ENCODE measurements at places on chromosomes 4 and X.

DNA sequence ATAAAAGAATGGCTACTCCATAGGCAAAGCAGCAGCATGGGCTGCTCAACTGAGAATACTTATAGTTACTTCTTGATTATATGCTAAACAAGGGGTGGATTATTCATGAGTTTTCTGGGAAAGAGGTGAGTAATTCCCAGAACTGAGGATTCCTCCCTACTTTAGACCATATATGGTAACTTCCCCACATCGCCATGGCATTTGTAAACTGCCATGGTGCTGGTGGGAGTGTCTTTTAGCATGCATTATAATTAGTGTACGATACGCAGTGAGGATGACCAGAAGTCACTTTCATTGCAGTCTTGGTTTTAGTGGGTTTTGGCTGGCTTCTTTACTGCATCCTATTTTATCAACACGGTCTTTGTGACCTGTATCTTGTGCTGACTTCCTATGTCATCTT lies 141.5 kb downstream of the MAGEB17 start:
- no peak for DNase-seq

- DNase-seq: no peak
Measured at GRCh38 chr4:17494258-17495190, 17.4 kb downstream of the QDPR start.

DNA sequence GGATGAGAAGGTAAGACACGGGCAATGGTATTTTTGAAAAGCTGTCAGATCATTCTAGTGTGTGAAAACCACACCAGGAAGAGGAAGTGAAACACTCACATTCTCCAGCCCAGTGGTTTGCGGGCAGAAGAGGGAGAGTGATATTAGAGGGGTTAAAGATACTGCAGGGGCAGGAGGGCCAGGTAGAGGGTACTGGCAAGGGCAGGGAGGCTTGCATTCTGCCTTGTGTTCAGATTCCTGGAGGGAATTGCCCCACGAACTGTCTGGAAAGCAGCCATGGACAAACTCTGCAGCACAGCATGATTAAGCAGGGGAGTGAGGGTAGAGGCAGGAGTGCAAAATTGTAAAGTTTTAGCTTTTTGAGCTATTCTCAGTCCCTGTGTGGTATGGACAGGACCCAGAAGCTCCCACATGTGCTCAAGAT lies 30.9 kb downstream of the NIPAL1 start:
- DNase-seq: peak; percentile 4

GRCh38 chr4:37685161-37685822 lies 884 bp downstream of the RELL1 start:
- peak; percentile 14 for DNase-seq

DNA sequence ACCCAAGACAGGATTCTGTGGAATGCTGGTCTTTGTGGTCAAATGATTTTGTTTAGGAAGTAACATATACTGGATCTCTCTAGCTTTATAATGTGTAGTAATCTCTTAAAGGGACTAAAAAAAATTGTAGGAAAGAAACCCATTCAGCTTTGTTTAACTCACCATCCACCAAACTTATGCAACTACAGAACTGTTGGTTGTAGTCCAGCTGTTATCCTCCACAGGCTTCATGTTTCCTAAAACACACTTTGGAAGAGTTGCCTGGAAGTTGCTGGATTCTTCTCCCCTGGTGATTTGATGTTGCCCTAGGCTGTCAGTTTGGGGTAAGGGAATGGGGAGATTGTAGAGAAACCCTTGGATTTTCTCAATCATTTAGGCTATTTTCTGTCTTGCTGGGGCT lies 89.3 kb downstream of the RLIM start:
- DNase-seq: no peak

- DNase-seq: no peak
Measured at GRCh38 chr4:128658214-128658631, 151.3 kb upstream of the JADE1 start.

DNA sequence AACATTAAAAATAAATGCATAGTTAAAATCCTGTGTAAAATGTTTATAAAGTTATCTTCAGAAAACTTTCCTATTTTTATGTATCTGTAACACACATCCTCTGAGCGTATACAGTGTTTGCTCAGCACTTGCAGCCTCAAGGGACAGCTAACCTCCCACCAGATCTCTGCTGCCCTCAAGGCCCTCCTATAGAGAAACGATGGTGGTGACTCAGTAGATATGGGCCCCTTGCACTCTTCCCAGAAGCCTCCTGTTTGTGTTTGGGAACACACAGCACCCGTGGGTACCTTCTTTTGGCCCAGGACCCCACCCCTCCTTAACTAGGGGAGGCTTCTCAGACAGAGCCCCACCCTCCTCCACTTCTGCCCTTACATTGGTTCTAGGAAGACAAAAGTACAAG lies 26.7 kb downstream of the PJA1 start:
- DNase-seq: no peak

DNA sequence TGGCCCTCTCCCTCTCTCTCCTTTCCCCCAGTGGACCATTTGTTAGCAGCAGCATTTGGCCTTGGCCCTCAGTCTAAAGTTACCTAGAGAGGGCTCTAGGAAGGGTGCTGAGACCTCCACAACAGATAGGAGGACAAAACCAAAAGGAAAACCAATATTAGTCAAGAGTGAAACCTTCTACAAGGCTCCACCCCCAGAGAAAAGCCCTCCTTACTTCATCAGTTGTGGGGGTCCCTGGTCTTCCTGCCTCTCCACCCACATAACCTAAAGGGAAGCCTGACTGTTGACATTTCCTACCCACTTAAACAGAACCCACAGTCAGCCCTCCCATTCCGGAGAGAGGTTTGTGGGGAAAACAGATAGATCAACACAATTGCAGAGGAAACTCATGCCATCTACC lies 4.7 kb upstream of the CD40LG start:
- no peak for DNase-seq

DNA sequence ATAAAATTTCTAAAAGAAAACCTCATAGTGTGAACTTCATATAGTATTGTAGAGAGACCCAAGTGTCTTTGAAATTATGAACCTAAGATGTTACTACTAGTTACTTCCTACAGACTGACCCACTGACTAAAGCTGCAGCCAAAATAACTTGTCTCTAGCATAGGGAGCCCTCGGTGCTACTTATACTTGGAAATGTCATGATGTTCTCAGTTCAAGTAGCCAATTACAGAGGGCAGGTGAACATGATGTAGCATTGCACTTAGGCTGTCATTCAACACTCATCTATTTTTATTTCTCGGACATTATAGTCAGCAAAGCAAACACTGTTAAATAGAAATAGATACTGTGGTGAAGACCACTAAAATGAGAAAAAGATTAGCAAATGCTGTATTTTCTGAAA lies 165.6 kb downstream of the AREG start:
- no peak for DNase-seq

DNA sequence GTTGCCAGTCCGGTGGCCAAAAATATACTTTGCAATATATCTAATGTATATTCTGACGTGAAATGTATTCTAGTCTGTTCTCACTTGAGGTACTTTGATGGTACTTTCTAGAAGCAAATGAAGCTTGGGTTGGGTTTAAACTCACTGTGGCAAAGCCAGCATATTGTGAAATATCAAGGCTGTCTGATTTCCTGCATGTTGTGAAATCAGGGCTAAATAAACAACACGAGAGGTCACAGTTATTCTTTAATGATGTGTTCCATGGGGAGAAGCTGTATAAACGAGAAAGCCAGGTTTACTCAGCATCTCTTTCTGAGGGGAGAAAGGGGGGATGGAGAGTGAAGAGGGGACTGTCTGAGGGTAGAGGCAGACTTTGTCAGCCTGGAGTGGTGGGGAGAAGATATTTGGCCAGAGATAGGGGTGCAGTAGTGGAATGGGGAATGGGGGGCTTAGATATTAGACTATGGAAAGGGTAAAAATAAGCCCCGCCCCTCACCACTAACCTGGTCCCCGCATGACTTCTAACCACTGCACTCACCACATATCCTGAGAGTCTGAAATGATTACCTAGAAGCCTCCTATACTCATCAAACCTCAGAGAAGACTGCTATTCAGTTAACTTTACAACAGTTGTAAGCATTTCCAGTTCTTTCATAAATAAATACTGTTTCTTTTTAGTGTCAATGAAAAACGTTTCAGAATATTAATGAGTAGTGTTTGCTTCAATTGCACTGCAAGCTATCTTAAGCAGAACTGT lies 5.9 kb upstream of the SCARB2 start:
- no peak for DNase-seq

GRCh38 chr4:1172971-1173757 lies 781 bp upstream of the SPON2 start:
- no peak for DNase-seq

GRCh38 chr4:70754470-70754869 lies 32.7 kb downstream of the RUFY3 start:
- DNase-seq: no peak

DNA sequence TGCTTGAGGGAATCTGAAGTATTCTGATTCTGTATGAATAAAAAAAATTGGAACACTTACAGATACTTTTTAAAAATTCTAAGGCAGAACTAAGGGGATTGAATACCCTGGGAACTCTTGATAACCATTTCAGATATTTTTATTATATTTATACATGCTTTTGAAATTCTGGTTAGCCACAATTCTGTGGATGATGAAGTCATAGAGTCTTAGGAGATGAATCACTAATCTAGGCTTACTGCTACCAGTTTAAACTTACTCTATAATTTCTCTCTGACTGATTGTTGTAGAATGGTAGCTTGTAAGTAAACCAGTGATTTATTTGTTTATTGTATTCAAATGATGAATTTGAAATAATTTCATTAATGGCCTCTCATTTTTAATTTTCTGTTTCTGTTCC lies 11.4 kb upstream of the SLAIN2 start:
- no peak for DNase-seq

- no peak for DNase-seq
Measured at GRCh38 chr4:8314691-8315255, 45.2 kb downstream of the HTRA3 start.

GRCh38 chr4:89625599-89626293 lies 211.2 kb downstream of the SNCA start:
- DNase-seq: no peak

- DNase-seq: no peak
Measured at GRCh38 chr4:129738175-129738574, 642.2 kb downstream of the C4orf33 start.

GRCh38 chr4:5921101-5921980 lies 28.5 kb upstream of the CRMP1 start:
- DNase-seq: no peak

GRCh38 chr4:159547645-159548308 lies 444.9 kb downstream of the RAPGEF2 start:
- DNase-seq: no peak

GRCh38 chrX:102599951-102600579 lies 750 bp downstream of the ARMCX5 start:
- no peak for DNase-seq

DNA sequence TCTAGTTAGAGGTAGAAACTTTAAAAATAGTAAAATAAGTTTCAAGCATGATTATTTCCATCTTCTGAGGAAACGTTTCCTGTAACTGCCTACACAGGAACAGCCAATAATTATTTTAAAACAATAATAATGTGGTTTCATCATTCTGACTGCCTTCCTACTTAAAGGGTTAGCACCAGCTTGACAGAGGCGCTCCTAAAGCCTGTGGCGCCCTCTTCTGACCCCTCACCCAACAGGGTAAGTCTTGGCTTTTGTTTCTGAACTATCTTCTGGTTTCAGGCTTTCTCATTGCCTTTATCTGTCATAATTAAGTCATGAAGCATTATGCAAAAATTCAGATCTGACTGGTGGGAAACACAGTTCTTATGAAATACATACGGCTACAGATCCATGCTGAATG lies 96.7 kb downstream of the ITM2A start:
- DNase-seq: peak; percentile 47

DNA sequence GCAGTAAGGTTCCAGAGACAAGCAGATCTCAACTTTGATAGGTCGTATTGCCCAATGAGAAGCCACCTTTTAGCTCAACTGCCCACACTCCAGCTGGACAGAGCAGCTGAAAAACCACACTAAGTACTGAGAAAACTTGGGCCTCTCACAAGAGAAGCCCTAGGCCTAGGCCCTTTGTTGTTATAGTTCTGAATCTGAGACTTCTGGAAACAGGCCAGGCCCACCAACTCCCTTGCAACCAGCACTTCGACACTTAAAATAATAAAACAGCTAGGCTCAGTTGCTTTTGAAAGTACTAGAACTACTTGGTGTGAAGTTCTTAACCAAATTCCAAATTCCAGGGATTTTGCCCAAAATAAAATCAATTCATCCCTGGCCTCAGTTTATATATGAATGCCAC lies 13.5 kb upstream of the RTL5 start:
- no peak for DNase-seq

GRCh38 chr4:125484912-125485311 lies 170.2 kb downstream of the FAT4 start:
- no peak for DNase-seq

- DNase-seq: no peak
Measured at GRCh38 chr4:184750926-184751584, 17.2 kb upstream of the CENPU start.

- no peak for DNase-seq
Measured at GRCh38 chr4:88814043-88814617, 116.5 kb upstream of the NAP1L5 start.

GRCh38 chrX:108216405-108216804 lies 124.8 kb downstream of the ATG4A start:
- no peak for DNase-seq

- no peak for DNase-seq
Measured at GRCh38 chrX:40816906-40817305, 81.6 kb upstream of the MED14 start.

DNA sequence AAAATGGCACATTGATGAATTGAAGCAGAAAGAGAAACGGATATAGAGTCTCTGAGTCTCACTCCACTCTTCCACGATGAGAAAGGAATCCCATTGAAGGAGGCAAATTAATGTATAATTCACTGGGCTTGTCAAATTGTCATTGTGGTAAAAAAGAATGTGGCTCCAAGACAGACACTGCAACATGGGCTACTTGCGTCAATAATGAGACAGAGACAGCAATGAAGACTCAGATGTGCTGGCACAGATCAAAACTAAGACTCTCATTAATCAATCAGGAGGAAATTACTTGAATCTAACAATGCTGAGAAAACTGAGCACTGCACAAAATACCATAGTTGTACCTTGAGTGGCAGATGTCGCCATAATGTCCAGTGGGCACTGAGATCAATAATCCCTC lies 1485.5 kb downstream of the TECRL start:
- DNase-seq: no peak

Data from T-helper 17 cell (primary cell).